Stimulated activated CD8-positive, alpha-beta memory T cell treated with anti-CD3 and anti-CD28 coated beads, Interleukin-4, amount 100 ng/mL, for 4 hours (primary cell): ENCODE measurements at places on chromosomes 5 and 9.

DNA sequence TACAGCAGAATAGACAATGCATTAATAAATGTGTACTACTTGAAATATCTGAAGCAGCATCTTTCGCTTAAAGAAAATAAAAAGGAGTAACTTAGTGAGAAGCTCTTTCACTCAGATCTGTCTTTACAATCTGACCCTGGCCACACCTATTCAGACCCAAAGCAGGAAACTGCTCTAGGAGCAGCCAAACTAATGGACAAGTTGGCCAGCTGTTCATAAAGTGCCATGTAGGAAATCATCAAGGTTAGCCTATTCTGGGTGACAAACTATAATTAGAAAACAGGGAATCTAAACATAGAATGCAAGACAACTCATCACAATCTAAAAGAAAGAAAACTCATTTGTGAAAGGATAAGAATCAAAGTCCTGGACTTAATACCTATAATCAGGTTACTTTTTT is 101.3 kb downstream of the AGTPBP1 start:
- DNase-seq = no peak

DNA sequence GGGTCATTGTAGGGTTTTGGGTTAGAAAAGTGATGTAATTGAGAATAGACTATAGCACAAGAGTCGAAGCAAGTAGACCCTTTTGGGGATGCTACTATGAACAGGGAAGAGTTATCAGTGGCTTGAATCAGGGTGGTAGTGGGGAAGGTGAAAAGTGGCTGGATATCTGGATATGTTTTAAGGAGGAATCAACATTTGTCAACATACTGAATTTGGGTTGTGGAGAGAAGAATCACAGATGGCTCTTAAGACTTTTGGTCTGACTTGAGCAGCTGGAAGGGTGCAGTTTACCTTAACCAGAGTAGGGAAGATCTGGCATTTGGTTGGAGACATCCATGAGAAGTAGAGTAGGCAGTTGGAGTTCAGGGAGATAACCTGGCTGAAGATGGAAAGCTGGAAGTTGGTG is 38.5 kb upstream of the FCHO2 start:
- no peak for DNase-seq

DNA sequence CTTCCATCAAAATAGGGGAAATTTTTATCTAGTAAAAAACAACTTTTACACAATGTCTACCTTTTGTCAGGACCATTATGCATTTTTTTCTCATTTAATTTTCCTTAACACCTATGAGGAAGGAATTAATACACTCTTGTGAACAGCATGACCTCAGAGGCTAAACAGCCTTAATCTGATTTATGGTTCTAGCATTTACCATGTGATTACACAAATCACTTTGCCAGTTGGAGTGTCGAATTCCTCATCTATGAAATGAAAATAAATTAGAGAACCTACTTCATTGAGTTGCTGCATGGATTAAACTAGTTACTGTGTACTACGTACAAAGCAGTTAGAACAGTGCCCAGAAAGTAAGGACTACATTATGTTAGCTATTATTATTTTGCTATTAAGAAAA is 187.7 kb upstream of the MPDZ start:
- no peak for DNase-seq

- DNase-seq = no peak
These were observed 86.9 kb downstream of the FRMD3 start for GRCh38 chr9:83451308-83451707.

GRCh38 chr5:159775890-159776289 is 140.4 kb upstream of the ADRA1B start:
- DNase-seq = no peak

GRCh38 chr5:1460054-1460682 is 14.9 kb upstream of the SLC6A3 start:
- no peak for DNase-seq

DNA sequence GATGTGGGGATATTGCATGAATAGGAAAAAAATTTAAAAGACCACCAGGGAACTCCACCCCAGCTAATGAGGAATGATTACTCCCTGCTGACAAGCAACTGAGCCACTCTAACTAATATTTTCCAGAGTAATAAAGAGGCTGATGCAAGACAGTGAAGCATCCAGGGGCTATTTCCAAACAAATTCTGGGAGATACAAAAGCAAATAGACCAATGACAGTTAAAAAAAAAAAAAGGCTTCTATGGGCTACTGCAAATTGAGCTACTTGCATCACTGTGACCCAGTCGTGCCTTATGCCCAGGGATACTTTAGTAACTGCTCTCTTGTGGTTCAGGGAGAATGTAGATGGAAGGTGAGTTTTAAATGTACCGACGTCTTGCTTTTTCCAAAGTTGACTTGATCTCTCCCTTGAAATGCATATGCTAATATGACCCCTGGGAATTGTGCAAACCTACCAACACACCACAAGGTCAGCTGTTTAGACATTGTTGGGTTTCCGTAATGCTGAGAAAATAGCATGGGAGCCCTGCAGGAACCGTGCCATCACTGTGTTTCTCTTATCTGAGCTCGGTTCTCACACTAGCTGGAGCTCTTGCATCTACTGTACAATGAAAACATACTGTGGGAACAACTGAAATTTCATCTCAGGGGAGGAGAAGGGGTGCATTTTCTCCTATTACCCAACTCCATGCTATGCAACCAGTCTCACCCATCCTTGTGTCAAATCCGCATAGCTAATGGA is 250.6 kb upstream of the MAP3K1 start:
- no peak for DNase-seq
